ENCODE measurements at places on chromosomes 6 and 20.
A peak's percentile ranks its signal among the peaks of the same experiment; 100 is the strongest.

GRCh38 chr6:142947714-142948480 lies 2.9 kb upstream of the HIVEP2 start:
- no peak for DNase-seq

DNA sequence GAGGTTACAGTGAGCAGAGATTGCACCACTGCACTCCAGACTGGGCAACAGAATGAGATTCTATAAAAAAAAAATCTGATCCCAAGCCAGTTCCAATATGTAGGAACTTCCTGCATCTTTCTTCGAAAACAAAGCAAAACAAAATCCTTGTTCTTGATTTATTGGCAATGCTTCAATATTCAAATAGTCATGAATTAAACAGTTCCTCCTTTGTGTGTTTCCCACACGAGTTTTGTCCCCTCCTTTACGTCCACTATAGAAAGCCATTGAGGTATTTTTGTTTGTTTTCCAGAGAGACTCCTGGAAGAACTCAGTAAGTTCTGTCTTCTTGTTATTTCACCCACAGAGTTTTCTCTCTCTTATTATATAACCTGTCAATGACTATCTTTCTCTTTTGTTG lies 7.6 kb downstream of the BTN1A1 start:
- DNase-seq, result no peak

GRCh38 chr6:10511477-10511876 lies 9.7 kb upstream of the GCNT2 start:
- DNase-seq, result no peak

DNA sequence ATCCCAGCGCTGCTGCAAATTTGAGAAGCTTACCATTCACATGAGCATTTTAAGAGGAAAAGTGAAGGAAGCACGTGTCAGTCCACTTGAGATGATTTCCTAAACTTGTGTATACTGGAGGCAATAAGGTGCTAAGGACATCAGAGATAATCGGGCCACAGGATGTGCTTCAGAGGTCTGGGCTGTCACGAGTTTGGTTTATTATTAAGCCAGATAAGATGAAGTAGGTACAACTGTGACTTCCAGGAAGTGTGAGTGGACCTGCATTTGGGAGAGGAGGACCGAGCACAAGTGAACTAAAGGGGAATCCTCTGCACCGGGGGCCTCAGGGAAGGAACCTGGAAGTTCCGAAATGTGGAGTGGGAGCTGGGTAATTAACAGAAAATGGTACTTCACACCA lies 1.4 kb downstream of the SAMD5 start:
- no peak for DNase-seq

DNA sequence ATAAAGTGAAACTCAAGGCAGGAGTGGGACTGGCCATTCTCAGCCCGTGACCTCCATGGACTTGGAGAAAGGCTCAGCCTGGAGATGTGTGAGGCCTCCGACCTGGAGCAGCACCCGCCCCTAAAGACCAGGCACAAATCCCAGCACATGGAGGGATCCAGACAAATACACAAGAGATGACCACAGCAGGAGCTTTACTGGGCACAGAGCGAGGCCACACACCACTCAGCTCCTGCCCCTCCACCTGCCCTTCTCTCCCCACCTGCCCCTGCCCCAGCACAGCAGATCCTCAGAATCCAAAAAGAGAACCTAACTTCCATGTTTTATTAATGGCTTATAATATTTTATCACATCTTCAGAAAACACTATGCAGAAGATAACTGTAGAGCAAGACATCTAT lies 20.4 kb upstream of the MICB start:
- no peak for DNase-seq

DNA sequence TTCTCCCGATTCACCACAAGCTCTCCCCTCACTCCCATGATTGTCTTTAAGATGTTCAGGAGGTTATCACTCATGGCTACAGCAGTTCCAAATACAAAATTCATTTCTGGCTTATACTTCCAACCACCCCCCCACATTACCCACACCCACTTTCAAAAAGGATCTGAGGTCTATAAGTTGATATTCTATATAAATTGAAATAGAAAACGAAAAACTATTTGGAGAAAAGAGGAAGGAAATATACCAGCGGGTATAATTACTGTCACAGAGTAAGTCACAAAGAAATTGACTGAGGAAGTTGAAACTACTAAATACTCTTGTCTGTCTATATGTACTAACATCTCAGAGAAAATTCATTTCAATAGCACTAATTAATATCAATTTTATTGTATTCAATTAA lies 112.7 kb upstream of the TNFAIP3 start:
- no peak for DNase-seq

GRCh38 chr6:170290296-170291128 lies at the start of gene DLL1:
Gene DLL1 (minus strand): TSS chr6:170291078. CDS start chr6:170290139, 939 bp downstream.
- DNase-seq, result peak; percentile 77

DNA sequence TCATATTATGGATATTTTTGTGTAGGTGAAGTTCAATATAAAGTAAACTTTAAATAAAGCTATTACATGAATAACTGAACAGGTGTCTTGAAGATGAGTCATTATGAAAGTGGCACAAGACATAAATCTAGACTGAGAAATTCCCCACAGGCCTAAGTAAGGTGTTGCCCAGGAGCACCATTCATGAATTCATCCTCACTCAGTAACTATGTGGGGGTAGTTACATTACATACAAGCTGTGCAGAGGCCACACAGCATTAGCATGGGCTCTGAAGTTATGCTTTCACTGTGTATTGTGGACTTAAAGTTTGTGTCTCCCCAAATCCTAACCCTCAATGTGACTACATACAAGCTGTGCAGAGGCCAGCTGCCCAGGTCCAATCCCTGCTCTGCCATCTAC lies 65.9 kb downstream of the BCAS1 start:
- DNase-seq, result no peak

- DNase-seq, result no peak
Observed at GRCh38 chr6:165767228-165767627, 104.2 kb upstream of the PDE10A start.

- no peak for DNase-seq
Observed at GRCh38 chr6:78259935-78260334, 607.1 kb downstream of the MEI4 start.

GRCh38 chr20:19860737-19861136 lies 102.7 kb downstream of the RIN2 start:
- DNase-seq, result no peak

GRCh38 chr6:42879372-42880239 lies at the start of gene RPL7L1:
Gene RPL7L1 (plus strand): TSS chr6:42879616. CDS start chr6:42879911, 295 bp downstream.
- peak; percentile 93 for DNase-seq

- no peak for DNase-seq
Observed at GRCh38 chr6:21263531-21264287, 329.8 kb upstream of the SOX4 start.

GRCh38 chr6:150971219-150971618 lies 105.7 kb downstream of the MTHFD1L start:
- no peak for DNase-seq

GRCh38 chr6:43510827-43511163 lies 649 bp upstream of the LRRC73 start:
- no peak for DNase-seq

DNA sequence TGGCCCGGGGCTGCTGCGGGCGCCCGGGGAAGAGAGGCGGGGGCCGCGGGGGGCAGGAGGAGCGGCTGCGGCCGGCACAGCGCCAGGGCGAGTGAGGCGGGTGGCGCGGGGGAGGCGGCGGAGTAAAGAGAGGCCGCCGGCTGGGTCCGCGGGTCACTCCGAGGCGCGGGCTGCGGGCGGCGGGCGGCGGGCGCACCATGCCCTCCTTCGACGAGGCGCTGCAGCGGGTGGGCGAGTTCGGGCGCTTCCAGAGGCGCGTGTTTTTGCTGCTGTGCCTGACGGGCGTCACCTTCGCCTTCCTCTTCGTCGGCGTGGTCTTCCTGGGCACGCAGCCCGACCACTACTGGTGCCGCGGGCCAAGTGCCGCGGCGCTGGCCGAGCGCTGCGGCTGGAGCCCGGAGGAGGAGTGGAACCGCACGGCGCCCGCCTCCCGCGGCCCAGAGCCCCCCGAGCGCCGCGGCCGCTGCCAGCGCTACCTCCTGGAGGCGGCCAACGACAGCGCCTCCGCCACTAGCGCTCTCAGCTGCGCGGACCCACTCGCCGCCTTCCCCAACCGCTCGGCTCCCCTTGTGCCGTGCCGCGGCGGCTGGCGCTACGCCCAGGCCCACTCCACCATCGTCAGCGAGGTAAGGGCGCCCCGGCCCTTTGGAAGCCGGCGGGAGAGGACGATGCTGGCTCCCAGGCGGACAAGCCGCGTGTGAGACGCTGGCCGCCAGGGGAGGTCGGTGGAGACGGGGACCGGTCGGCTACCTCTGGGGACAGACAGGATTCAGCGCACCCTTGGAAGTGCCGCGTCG lies at the start of gene SLC22A3:
Gene SLC22A3 (plus strand): TSS at position 156 of the 797 bp plus-strand sequence. CDS start 42 bp downstream, at position 198.
- no peak for DNase-seq

DNA sequence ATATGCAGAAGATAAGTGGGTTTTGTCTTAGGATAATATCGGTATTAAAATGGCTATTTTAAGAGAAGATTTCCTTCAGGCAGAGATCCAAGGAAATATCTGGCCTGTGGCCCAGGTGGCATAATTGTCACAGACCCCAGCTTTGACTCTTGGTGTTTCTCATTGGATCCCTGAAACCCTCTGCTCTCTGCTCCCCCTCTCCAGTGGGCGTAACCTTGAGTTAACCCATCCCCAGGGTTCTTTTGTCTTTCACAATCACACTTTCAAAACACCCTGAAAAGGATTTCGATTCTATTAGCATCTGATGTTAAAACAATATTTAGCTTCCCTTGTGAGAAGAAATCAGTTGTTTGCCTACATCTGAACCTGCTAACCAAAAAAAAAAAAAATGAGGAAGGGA lies 7.2 kb downstream of the SSTR4 start:
- DNase-seq, result no peak

GRCh38 chr6:111677249-111677990 lies 71.7 kb upstream of the TRAF3IP2 start:
- no peak for DNase-seq

- DNase-seq, result no peak
Observed at GRCh38 chr6:105991561-105992314, 94.4 kb upstream of the PRDM1 start.

- no peak for DNase-seq
Observed at GRCh38 chr20:1870323-1870722, 24.9 kb upstream of the SIRPA start.

GRCh38 chr20:15637950-15638754 lies 935.1 kb downstream of the KIF16B start:
- DNase-seq, result no peak
